ENCODE measurements at places on chromosomes 16 and 17.

DNA sequence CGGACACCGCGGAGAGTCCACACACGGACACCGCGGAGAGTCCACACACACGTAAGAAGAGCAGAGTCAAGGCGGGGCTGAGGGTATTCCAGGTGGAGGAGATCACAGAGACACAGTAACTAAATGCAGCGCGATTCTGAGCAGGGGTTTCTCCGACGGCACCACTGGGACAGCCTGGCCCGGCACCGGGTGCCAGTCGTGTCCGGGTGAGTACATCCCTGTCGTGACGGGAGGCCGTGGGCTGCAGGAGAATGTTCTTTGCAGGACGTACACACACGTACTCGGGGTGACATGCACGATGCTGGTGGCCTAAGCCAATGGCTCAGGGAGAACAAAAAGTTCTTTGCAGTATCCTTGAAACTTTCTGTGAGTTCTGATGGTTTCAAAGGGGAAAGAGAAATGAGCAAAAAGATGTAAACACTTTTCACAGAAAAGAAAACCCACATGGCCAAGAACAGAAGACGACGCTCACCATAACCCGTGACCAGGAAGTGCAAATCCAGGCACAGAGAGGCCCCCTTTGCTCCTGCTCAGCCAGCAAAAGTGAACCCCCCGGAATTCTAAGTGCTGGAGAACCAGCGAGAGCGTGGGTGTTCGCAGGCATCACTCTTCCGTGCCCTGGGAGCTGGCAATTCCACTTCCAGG, 53.7 kb upstream of the METRNL start:
- no peak for DNase-seq

- DNase-seq, result peak; percentile 95
Observed at GRCh38 chr17:45147581-45148182, 593 bp upstream of the HEXIM1 start.

DNA sequence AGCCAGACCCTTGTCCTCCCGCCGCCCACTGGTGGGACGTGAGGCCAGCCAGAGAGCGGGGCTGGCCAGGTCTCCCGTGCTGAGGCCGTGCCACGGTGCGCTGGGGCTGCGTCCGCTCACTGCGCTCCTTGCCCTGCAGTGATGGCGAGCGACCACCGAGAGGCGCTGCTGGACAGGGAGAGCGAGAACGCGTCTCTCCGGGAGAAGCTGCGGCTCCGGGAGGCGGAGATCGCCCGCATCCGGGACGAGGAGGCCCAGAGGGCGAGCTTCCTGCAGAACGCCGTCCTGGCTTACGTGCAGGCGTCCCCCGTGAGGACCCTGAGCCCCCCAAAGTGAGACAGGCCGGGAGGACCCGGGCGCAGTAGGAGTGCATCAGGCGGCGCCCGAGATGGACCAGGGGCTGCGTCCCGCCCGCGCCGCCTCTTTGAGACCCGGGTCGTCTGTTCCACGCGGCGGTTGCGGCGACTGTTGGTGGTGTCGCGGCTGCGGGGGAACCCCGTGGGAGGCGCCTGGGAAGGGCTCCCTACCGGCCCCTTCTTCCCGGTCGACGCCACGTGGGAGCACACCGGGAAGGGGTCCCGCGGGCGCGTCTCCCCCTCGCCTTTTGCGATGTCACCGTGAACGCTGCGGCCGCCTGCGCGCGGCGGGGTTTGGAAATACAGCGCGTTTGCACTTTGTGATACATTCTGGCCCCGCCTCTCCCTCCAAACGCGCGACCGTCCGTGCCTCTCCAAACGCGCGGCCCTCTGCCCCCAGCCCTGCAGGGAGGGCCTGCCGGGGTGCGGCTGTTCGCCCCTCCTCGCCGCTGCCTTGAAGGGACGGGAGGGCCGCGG, 792 bp upstream of the RAC3 start:
- DNase-seq, result peak; percentile 76

- DNase-seq, result no peak
Observed at GRCh38 chr17:34837876-34838478, 123.3 kb downstream of the CCT6B start.

All from fibroblast of skin of back (primary cell).